ENCODE measurements at places on chromosomes 12 and 14. TPM values are rescaled to one million over a fixed set of nuclear protein-coding genes. Genes with fewer than 3 reads are reported as not detected.

TRIM9 gene
- 0.44 TPM for total RNA-seq

GRCh38 chr12:4440187-4440941, 5.3 kb downstream of the FGF6 start:
- no peak for DNase-seq
- no peaks in the 10 kb centered on the region for H3K36me3 ChIP-seq
- H3K27me3 ChIP-seq: no peaks in the 10 kb centered on the region

DLK1 gene
- total RNA-seq: 0.69 TPM

GRCh38 chr14:91061056-91061887, 831 bp upstream of the RPS6KA5 start:
- H3K36me3 ChIP-seq: no peaks in the 10 kb centered on the region
- peak overlapping the region; percentile 74 for H3K27ac ChIP-seq
- H3K4me3 ChIP-seq: peak overlapping the region; percentile 68
- H3K27me3 ChIP-seq: no peaks in the 10 kb centered on the region

GRCh38 chr12:93087840-93088610, 158.9 kb upstream of the EEA1 start:
- no peaks in the 10 kb centered on the region for H3K27me3 ChIP-seq
- DNase-seq: no peak
- H3K4me3 ChIP-seq: no peak overlapping the region
- H3K36me3 ChIP-seq: no peaks in the 10 kb centered on the region
- H3K4me1 ChIP-seq: no peaks in the 10 kb centered on the region
- peak overlapping the region; percentile 30 for H3K27ac ChIP-seq

SLC39A5 gene
- 0.23 TPM for total RNA-seq

OR4E2 gene
- not detected for total RNA-seq

DNA sequence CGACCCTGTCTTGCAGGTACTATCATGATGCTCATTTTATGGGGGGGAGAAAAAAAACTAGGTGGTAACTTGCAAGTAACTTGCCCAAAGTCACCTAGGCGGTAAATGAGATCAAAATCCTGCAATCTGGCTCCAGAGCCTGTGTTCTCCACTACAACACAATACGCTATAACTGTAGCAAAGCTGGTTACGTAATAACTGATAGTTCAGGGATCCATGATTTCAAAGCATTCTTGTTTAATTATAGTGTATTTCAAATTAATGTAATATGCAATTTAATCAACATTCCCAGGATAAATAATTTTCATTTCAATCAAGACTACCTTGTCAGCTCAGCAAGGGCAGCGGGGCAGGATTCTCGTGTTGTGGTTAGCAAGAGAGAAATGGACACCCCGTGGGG, 31.7 kb downstream of the BBS10 start:
- H3K4me3 ChIP-seq: no peak overlapping the region
- DNase-seq: no peak
- H3K36me3 ChIP-seq: no peaks in the 10 kb centered on the region
- no peaks in the 10 kb centered on the region for H3K27me3 ChIP-seq
- no peaks in the 10 kb centered on the region for H3K4me1 ChIP-seq

GRCh38 chr12:50249464-50250182, 33.7 kb downstream of the LIMA1 start:
- H3K4me3 ChIP-seq: no peak overlapping the region
- no peaks in the 10 kb centered on the region for H3K36me3 ChIP-seq
- peaks cover 71% of the 10 kb centered on the region for H3K4me1 ChIP-seq
- H3K27ac ChIP-seq: peak overlapping the region; percentile 86
- DNase-seq: no peak

DNA sequence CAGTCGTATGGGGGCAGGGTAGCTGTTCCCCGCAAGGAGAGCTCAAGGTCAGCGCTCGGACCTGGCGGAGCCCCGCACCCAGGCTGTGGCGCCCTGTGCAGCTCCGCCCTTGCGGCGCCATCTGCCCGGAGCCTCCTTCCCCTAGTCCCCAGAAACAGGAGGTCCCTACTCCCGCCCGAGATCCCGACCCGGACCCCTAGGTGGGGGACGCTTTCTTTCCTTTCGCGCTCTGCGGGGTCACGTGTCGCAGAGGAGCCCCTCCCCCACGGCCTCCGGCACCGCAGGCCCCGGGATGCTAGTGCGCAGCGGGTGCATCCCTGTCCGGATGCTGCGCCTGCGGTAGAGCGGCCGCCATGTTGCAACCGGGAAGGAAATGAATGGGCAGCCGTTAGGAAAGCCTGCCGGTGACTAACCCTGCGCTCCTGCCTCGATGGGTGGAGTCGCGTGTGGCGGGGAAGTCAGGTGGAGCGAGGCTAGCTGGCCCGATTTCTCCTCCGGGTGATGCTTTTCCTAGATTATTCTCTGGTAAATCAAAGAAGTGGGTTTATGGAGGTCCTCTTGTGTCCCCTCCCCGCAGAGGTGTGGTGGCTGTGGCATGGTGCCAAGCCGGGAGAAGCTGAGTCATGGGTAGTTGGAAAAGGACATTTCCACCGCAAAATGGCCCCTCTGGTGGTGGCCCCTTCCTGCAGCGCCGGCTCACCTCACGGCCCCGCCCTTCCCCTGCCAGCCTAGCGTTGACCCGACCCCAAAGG, 804 bp downstream of the GAPDH start:
- H3K27ac ChIP-seq: peak overlapping the region; percentile 89
- H3K4me3 ChIP-seq: peak overlapping the region; percentile 86
- no peaks in the 10 kb centered on the region for H3K27me3 ChIP-seq
- H3K36me3 ChIP-seq: peaks cover 11% of the 10 kb centered on the region
